Activated CD4-positive, alpha-beta T cell treated with anti-CD3 and anti-CD28 coated beads for 1 hour (primary cell): ENCODE measurements at places on chromosomes 13 and 19.

- DNase-seq = no peak
Measured at GRCh38 chr13:40186041-40186440, 480.4 kb downstream of the FOXO1 start.

GRCh38 chr19:58546019-58546530 is 2.2 kb downstream of the TRIM28 start:
- DNase-seq = no peak

GRCh38 chr19:5293612-5294378 is 46.8 kb downstream of the PTPRS start:
- no peak for DNase-seq

- no peak for DNase-seq
Measured at GRCh38 chr13:101425623-101426022, 9.3 kb upstream of the NALCN start.

DNA sequence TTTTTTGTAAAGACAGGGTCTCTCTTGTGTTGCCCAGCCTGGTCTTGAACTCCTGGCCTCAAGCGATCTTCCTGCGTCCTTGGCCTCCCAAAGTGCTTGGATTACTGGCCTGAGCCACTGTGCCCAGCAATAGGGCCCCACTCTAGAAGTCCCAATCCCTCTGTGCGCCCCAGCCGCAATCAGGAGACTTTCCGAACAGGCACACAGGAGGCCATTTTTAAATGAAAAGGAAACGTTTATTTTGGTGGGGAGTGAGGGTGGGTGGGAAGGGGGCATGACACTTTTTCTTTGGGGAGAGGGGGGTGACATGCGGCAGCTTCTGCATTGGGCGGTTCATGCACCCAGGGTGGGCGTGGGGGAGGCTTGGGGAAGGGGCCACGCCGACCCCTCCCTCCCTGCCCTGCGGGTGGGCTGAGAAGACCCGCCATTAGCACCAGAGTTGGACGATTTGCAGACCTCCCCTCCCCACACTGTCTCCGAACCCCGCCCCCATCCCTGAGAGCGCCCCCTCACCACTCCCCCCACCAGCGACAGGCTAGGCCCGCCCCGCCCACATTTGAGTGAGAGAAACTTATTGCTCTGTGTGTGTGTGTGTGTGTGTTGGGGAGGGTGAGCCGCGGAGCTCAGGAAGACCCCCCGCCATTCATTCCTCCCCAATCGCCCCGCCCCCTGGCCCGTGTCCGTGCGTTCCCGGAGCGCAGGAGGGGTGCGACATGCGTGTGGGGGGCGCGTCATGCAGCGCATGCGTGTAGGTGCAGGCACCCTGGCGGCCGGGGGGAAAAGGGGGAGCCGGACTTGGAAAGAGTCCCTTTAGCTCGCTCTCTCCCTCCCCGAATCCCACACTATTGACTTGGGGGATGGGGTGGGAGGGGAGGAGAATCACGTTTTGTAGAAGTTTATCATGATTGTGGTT is 17.2 kb downstream of the KCNC3 start:
- no peak for DNase-seq

- no peak for DNase-seq
Measured at GRCh38 chr13:112760435-112760834, 70.6 kb downstream of the ATP11A start.

DNA sequence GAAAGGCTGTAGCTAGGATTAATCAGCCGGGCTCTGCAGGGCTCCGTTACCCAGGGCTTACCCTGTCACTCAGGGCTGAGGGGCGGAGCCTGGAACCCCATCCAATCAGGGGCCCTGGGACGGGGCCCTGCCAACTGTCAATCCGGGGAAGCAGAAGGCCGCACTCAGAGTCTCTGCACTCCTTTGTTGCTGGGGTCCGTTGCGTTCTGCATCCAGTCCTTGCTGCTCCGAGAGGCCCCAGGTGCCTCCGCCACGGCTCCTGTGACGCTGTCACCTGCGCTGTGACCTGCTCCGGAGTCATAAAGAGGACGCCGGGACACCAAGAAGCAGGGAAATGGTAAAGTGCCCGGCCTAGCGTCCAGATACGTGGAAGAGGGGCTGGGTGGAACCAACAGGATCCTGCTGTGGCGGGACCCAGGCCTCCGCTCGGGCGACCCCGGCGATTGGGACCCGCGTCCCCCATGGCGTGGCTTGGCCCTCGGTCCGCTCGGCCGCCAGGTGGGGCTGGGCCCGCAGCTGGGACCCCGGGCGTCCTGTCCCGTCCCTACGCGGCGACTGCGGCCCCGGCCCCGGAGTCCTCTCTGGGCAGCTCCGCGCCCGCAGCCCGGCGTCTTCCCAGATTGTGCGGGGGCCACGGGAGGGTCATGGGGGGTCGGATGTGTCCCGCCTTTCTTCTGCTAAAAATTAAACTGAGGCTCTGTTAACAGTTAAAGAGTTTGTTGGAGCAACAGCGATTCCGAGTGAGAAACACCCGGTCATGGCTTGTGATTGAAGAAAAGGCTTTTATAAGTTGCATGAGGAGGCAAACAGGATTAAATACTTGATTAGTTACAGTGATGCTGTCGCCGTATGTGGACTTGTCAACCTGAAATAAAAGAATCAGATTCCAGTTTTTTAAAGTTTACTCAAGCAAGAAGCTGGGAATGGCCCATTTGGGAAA is at the start of gene ZNF491:
Gene ZNF491 (plus strand): TSS at position 133 of the 940 bp plus-strand sequence. CDS start 7,431 bp downstream, outside the sequence.
- DNase-seq = peak; percentile 78

GRCh38 chr13:26485786-26486185 is 71.7 kb upstream of the WASF3 start:
- no peak for DNase-seq

GRCh38 chr19:39515551-39516191 is 732 bp downstream of the SELENOV start:
- DNase-seq = no peak

DNA sequence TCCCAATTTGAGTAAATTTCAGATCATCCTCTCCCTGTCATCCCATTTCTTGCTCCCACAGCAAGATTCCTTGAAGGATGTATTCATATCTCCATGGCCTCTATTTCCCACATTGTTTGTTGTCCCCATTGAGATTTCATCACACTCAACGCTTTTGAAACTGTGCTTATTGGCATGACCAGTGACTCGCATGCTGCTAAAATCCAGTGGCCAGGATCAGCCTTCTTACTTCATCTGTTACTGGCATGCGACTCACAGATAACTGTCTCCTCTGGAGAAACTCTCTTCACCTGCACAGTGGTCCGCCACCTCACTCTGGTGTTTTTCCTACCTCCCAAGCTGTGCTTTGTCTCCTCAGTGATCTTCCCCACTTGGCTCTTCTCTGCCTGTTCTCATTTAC is 95.8 kb downstream of the WASF3 start:
- DNase-seq = no peak

GRCh38 chr19:40960062-40960685 is 30.9 kb upstream of the CYP2B6 start:
- no peak for DNase-seq

GRCh38 chr13:48334534-48335127 is 31.1 kb downstream of the RB1 start:
- DNase-seq = no peak

GRCh38 chr13:28181413-28181812 is 43.1 kb downstream of the PAN3 start:
- no peak for DNase-seq

- DNase-seq = peak; percentile 55
Measured at GRCh38 chr19:14505488-14506239, 9.7 kb upstream of the GIPC1 start.
